ENCODE measurements at places on chromosomes 13 and 19.

- no peak for DNase-seq
These were observed 8.2 kb downstream of the YIPF2 start for GRCh38 chr19:10920288-10920655.

GRCh38 chr19:28610731-28611130, 602.2 kb downstream of the UQCRFS1 start:
- no peak for DNase-seq

DNA sequence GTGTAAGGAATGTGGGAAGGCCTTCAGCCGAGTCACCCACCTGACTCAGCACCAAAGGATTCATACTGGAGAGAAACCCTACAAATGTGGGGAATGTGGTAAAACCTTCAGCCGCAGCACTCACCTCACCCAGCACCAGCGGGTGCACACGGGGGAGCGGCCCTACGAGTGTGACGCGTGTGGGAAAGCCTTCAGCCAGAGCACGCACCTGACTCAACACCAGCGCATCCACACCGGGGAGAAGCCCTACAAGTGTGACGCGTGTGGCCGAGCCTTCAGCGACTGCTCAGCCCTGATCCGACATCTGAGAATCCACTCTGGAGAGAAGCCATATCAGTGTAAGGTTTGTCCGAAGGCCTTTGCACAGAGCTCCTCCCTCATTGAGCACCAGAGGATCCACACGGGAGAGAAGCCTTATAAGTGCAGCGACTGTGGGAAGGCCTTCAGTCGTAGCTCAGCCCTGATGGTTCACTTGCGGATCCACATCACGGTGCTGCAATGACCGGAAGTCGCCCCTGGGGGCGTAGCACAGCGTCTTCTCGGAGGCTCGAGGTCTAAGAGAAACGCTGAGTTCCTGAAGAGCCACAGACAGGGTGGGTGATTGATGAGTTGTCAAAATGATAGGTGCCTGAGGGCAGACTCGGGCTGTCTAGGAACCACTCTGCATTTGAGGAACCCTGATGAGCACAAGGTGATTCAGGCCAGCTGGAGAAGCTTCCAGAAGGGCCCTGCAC, 12.2 kb downstream of the ZSCAN22 start:
- DNase-seq, result no peak

DNA sequence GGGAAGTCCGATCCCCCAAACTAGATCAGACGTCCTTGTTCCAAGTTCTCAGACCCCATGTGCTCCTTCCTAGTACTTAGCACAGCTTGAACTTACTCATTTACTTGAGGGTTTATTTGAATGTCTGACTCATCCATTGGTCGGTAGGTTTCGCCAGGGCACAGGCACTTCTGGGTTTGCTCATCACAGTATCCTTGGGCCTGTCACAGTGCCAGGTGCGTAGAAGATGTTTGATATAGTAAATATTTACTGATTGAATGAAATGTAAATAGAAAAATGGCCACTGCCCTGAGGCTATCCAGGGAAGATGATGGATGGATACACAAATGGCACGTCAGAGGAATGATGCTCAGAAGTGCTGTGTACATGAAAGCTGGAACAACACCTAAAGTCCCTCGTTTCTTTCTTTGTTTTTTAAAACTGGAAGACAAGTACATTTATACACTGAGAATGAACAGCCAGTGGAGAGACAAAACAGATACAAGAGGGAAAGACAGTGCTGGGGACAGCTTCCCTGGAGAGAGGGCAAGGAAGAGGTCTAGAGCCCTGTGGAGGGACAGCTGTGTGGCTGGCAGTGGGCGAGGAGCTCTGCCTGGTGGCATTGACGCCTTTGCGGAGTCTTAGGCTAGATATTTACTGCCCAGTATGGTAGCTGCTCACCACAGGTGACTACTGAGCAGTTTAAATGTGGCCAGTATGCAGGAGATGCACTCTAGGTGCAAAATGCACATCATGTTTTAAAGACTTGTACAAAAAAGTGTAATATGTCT, 31.2 kb upstream of the KL start:
- DNase-seq, result no peak

DNA sequence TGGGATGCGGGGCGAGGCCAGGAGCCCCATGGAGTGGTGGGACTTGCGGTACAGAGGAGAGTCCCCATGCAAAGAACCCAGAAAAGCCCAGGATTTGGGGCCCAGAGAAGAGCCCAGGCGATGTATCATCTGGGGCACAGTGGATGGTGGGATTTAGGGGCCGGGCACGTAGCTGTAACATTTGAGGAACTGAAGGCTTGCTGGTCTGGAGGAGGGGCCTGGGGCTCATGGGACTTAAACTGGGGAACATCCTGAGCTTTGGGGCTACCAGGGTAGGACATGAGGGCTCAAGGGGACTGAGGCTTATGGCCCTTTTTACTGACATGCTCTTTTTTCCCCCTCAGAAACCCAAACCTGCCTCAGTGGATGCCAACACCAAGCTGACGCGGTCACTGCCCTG, 13.5 kb downstream of the MED25 start:
- no peak for DNase-seq

DNA sequence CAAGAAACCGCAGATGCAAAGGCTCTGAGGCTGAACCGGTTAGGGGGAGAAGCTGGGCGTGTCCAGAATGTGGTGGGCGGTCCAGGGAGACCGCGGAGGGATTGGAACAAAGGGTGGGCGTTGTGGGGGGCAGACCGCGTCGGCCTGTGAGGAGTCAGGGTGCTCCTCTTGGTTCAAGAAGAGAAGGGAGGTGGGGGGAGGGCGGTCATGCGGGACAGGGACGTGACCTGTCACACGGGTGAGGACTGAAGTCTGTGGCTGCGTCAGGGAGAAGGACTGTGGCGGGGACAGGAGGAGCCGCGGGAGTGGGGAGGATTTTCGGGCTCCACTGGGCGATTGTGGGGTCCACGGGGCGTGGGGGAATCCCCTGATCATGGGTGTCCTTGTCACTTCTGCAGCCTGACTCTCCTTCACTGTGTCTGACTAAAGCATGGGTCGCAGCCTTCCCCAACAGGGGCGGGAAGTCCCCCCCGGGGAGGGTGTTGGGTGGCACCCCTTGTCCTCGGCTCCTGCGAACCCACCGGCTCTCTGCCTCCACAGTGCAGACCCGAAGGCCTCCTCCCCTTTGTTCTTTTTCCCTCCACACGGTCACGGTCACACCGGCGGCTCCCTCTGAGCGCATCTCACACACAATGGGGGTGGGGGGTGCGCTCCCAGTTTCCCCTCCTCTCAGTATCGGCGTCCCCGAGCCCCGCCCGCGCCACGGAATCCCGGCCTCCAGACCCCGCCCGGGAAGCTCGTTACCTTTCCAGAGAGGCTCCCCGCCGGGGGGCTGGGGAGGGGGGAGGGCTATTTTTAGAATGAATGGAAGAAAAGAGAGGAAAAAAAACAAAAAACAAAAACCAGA, 16.4 kb upstream of the KCNN1 start:
- peak; percentile 53 for DNase-seq

DNA sequence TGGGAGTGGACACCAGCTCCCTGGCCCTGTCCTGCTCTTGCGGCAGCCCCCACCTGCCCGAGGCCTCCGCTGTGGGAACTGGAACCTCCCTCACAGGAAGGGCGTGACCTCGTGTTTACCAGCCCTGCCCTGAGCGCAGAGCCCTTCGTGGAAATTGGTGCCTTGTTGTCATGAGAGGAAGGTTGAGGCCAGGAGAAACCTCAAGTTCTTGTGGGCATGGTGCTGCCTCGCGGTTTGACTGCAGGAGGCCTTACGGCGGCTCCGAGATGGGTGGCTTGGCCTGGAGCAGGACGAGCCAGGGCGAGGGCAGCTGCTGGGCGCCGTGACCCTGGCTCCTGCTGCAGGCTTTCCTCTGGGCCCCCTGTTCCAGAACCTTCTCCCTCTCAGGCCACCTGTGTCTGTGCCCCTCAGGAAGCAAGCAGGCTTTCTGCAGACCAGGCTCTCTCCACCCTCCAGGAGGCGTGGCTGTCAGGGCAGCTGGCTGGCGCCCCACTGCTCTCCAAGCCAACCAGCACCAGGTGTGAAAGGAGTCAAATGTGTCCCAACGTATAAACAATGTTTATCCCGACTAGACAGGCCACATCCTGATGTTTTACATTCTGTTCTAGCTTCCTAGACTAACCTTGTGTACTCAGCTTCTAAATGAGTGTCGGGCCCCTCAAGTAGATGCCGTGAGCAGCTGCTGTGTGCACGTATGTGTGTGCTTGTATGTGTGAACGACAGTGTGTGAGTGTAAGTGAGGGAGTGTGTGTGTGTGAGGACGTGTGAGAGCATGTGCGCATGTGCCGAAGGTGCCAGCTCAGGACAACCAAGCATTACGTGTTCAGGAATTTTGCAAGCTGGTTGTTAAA, 10.4 kb upstream of the RASA3 start:
- DNase-seq, result peak; percentile 75

DNA sequence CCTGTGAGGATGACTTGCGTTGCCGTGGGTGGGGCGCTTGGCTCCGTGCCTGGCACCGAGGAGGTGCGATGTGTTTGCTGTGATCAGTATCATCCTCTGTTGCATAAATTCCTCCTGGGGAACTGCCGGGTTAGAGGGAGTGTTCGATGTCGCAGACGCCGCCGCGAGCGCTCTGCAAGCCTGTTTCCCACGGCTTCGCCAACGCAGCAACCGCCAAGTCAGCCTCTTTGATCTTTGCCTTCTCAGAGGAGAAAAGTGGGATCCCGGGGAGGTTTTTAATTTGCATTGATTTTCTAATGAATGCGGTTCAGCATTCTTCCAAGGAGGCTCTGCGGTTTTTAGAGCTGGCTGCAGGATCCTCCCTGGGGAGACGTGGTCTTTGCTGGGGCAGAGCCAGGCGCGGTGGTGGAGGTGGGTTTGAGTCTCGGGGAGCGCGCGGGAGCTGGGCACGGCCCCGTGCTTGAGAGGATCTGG, 7.6 kb downstream of the GPR32 start:
- DNase-seq, result no peak

DNA sequence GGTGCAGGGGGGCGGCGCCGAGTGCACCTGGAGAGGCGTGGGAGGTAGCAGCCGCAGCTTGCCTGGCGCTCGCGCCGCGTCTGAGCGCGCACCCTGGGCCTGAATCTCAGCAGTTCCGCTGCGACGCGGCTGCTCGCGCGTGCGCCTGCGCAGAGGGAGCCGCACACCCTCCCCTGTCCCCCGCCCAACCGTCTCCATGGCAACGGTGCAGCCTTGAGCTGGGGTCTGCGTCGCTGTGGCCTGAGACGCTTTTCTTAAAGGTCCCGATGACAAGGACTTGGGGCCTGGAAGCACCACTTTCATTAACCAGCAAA, at the start of gene PNMA8B:
PNMA8B (minus strand) TSS at position 82 of the 314 bp plus-strand sequence. CDS start 402 bp downstream, outside the sequence.
- DNase-seq, result peak; percentile 19

GRCh38 chr13:93861818-93862217, 617.7 kb downstream of the DCT start:
- DNase-seq, result no peak

DNA sequence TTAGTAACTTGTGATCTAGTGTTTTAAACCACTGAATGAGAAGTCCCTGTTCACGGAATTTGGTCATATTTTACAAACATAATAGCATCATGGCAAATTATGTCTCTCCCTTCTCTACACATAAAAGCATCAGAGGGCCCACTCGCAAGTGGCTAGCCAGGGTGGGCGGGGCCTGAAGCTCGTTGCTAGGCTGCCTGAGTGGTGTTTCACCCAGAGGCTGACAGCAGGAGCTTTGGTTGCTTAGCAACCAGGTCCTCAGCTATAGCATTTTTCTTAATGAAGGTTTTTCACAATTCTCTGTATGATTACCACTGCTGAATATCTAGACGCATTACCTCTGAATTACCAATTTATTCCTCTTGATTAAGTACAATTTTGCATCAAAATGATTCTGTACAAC, 126.5 kb downstream of the NALCN start:
- no peak for DNase-seq

- peak; percentile 64 for DNase-seq
These were observed 524 bp downstream of the NAA16 start for GRCh38 chr13:41311406-41312175.

DNA sequence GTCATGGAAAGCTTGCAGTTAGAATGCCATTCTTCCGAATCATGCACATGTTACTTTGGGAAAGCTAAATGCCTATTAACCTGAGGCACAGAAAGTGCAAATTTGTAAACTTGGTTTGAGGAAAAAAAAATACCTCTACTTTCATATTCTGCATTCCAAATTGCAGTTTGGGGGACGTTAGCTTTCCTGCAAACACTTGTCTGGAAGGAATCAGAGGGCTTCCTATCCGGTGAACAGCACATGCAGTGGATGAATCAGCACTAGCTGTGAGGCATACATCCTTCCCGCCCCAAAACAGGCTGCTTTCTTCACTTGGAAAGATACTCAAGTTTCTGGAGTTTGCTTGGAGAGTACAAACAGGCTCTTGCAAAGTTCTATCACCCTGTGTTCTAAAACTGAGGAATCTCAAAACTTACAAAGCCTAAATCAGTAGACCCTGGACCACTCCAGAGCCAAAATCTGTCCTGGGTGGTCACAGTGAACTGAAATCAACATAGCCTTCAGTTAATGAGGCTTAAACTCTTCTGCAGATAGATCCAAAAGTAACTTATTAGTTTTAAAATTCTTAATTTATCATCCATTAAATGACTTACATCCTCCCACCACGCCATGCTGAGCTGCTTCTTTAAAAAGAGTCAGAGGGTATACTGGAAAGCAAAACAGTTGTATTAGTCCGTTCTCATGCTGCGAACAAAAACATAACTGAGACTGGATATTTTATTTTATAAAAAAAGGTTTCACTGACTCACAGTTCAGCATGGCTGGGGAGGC, 802.3 kb upstream of the ARGLU1 start:
- no peak for DNase-seq

DNA sequence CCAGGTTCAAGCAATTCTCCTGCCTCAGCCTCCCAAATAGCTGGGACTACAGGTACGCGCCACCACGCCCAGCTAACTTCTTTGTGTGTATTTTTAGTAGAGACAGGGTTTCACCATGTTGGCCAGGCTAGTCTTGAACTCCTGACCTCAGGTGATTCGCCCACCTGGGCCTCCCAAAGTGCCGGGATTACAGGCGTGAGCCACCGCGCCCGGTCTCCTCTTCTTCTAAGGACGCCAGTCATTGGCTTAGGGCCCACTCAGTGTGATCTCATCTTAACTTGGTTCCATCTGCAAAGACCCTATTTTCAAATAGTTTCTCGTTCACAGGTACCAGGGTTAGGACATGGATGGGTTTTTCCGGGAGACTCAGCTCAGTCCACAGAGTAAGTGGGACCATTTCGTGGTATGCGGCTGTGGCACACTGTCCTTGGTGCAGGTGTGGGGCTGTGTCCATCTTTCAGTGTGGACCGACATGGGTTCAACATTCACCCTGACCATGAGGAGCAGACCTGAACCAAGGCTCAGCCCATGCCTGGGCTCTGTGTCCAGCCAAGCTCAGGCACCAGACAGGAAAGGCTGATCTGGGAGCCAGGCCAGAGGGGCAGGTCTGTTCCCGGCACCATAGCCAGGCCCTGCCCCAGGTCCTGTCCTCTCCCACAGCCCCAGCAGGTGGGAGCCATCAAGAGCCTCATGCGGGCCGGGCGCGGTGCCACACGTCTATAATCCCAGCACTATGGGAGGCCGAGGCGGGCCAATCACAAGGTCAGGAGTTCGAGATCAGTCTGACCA, 2.8 kb upstream of the MKNK2 start:
- no peak for DNase-seq

All from stimulated activated naive CD8-positive, alpha-beta T cell treated with anti-CD3 and anti-CD28 coated beads, Interleukin-15, amount 100 ng/mL, for 72 hours (primary cell).